ENCODE measurements at places on chromosomes 3 and 15.

GRCh38 chr15:33926260-33926659 lies 42.0 kb upstream of the CHRM5 start:
- DNase-seq = no peak

GRCh38 chr3:13300546-13301285 lies 119.4 kb downstream of the NUP210 start:
- DNase-seq = no peak

DNA sequence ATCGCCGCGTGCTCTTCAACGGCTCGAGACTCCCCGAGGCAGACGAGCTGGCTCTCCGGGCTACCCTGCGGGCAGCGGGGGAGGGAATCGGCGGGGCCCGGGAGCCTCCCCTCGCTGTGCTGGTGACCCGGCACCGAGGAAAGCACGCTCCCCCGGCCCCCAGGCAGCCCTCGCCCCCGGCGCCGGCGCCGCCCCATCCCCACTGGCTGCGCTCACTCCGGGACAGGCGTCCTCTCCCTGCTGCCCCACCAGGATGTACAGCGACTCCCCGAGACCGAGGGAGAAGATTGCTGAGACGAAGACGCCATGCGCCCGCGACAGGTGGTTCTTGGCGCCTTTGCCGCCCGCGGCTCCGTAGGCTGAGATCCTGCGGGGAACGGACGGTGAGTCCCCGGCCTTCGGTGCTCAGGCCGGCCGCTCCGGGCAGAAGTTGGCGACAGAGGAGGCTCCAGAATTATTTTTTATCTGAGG lies 1.7 kb downstream of the LTK start:
- no peak for DNase-seq

DNA sequence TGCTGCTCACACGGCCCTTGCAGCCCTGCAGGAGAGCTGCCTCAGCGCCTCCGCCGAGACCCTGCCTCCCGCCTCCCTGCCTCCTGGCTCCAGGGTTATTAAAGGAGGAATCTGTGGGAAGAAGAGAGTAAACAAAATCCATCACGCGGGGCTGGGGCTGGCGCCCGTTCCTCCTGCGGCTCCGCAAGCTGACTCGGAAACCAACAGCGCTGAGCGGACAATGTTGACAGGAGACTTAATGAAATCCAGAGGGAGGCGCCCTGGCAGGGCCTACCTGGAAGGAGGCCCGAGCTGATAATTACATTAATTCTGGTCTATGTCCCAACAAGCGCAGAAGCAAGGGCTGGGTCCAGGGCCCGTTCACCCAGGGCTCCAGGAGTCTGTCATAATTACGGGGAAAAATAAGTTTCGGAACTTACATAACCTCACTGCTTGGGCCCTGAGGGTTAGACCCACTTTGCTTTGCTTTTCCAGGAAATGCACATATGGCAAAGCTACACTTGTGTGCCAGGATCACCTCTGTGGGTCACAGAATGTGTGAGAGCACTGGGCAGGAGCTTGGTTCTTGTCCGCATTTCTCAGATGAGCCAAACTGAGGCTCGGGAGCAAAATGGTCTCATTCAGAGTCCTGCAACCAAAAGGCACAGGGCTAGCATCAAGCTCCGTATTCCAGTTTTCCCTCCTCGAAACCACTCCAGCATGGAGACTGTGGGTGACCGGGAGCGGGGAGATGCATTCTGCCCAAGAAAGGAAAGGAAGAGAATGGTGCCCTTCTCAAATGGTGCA lies 43.8 kb upstream of the SLC6A6 start:
- no peak for DNase-seq

DNA sequence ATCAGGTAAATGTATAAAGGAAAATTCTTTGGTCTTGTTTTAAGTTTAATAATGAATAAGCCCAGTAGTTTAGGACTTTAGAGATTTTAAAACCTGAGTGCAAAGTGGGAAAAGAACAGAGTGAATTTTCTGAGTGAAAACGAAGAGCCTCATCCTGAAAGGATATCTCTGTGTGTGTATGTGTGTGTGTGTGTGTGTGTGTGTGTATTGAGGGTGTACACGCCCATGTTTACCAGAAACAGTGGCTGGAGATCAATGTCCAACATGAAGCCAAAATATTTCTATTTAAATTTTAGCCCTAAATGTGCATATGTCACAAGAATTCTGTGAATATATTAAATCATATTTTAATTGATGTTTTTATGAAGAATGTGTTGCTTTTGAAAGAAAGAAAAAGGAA lies 549.9 kb downstream of the CADM2 start:
- no peak for DNase-seq

- no peak for DNase-seq
Measured at GRCh38 chr3:174495928-174496327, 363.2 kb upstream of the NAALADL2 start.

DNA sequence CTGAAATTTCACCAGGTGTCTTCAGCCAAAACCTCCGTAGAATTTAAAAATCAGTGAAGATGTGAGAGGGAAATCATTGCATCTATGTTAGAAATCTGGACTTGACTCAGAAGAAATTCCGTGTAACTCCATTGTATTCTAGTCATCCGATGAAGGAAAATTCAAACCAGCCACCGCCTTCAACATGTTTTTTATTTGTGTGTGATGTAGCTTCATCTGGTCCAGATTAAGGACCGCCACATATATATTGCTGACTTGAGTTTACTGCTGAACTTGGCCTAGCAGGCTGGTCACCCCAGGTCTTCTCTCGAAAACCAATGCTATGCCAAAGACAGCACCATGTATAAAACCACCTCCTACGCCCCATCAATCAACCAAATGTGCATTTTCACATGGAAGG lies 120.9 kb downstream of the FOXP1 start:
- no peak for DNase-seq

- DNase-seq = no peak
Measured at GRCh38 chr3:125098611-125099291, 43.0 kb upstream of the HEG1 start.

DNA sequence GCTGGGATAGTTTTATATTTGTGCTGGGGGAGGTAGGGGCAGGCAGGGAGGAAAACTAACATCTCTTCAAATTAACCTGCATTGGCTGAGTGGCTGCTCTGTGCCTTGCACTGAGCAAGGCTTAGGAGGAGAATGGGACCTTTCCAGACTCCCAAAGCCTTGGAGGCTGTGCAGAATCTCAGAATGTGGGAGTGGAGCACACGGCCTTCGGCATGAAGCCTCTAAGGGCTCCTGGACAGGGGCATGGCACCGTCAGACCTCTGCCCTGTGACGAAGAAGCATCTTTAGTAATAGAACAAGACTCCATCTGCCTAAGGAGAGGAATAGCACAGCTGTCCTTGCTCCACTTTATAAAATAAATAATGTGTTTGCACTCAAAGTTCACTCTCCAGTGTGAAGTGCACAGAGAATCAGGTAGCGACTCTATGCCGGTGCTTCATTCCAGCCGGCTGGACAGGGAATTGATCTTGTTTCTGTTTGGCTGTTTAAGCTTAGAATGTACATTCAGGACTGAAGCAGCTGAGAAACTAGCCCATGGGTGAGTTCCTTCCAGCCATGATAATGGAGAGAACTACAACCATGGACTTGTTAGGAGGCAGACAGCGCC lies 228.5 kb upstream of the ADAMTS9 start:
- DNase-seq = no peak

DNA sequence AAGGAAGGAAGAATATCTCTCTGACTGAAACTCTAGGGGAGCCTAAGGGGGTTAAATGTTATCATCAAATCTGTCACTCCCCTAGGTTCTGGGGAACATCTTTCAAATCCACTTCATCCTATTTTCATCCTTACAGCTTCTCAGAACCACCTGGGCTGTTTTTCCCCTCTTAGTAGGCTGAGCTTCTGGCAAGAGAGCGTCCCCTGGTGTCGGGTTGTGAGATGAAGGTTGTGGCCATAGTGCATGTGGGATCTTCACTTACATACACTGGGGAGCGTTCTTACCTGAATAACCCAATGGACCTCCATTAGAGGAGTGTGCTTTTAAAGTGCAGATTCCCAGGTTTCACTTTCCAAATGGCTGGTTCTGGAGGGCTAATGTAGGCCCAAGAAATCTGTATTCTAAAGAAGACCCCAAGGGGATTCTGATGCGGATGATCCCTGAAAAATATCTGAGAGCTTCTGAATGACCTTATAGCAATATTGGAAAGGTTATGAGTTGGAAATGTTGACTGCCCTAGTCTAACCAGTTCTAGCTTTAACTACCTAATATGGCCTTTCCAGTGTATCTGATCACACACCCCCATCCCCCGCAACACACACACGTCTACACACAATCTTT lies 663.7 kb downstream of the AGBL1 start:
- DNase-seq = peak; percentile 6

- no peak for DNase-seq
Measured at GRCh38 chr3:142853270-142854168, 35.4 kb downstream of the PCOLCE2 start.

DNA sequence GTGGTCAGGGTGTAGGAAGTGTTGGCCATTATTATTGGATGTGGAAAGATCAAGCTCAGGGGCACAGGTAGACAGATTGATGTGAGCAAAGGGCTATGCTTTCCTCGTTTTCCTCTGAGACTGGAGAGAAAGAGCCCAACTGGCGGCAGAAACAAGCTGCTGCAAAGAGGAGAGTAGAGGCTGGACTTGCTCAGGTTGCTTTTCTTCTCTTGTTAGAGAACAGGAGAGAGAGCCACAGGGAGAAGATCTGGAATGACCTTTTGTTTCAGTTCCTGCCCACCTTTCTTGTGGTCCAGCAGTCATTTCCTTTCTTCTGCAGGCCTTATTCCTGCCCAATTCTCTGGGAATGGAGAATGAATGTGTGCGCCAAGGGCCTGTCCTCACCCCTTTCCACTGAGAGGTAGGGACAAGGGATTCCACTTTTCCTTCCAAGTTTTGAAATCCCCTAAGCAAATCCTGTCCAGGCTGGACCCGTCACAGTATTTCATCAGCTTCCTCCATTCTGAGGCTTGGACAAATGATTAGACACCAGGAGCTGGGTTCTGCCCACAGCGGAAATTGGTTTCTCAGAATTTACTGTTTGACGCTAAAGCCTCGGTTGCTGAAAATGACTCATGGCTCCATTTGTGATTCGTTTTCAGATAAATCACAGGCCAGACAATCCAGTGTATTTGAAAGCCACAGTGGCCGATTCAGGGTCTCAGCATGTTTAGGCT lies 16.1 kb downstream of the ZNF80 start:
- DNase-seq = peak; percentile 29

DNA sequence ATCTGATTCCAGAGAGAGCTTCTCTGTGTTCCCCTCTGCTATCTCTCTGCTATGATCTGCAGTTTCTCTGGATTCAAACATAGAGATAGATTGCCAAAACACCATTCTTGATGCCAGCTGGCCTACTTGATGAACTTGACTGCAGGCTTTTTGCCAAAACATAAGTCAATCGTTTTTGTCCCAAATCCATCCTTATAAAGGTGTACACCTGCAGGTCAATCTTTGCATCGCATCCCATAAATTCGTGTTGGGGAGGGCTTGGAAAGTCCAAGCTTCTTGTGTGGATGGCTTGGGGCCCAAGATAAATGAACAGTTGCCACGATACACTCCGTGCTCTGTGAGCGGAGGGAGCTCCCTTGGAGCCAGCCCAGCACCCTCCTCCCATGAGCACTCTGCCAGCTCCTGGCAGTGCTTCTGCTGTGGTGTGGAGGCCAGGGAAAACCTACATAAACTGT lies 2.7 kb downstream of the CERS3 start:
- no peak for DNase-seq

- DNase-seq = peak; percentile 9
Measured at GRCh38 chr15:44584162-44584749, 47.3 kb downstream of the EIF3J start.

DNA sequence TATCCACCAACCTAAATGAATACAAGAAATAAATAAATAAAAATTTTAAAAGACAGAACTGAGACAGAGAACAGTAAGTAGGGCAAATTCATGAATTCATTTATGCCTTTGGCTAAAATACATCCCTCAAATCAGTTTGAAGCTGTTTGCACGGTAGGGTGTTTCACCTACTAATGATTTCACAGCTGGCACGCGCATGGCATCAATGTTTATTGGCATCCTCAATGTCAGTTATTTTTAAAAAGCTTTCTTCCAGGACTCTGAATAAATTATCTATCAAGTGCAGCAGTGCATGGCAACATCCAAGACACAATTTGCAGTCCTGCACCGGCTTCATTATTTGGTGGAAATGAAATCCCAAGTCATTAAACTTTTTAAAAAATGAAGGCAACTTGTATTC lies 985.2 kb upstream of the ROBO1 start:
- no peak for DNase-seq

DNA sequence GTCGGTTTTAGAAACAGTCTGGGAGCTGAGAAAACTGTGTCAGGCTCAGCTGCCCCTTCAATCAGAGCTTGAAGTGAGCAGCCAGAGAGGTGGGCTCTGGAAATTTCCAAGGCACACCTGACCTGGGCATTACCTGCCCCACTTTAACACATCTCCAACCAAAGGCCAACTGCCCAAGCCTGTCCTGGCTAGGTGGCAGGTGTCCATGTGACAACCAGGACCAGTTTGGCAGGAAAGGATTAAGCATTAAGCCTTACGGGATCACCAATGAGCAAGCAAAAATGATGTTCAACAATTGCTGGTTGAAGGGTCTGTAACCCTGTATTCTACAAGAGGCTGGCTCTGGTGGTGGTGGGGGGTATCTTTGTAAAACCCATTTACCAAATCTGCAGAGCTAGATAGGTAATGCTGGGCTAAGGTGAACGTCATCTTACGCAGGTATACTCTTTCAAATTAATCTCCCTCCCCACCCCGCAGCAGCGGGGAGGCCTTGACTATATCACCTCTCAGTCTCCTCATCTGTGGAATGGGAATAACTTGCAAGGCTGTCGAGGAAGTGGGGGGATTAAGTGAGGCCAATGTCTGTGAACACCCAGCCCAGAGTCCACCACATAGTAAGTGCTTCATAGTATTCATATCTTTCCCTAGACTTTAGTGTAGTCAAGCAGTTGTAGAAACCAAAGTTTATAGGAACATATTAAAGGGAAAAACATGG lies 183.2 kb downstream of the MEGF11 start:
- DNase-seq = no peak

GRCh38 chr15:101536166-101536874 lies 46.8 kb upstream of the PCSK6 start:
- no peak for DNase-seq

- no peak for DNase-seq
Measured at GRCh38 chr3:110562621-110563020, 509.0 kb upstream of the NECTIN3 start.

GRCh38 chr15:78709263-78709882 lies 68.4 kb upstream of the CHRNB4 start:
- peak; percentile 29 for DNase-seq

GRCh38 chr15:101189409-101190091 lies 62.3 kb downstream of the CHSY1 start:
- DNase-seq = no peak

- DNase-seq = no peak
Measured at GRCh38 chr3:21508246-21508645, 242.8 kb downstream of the ZNF385D start.

DNA sequence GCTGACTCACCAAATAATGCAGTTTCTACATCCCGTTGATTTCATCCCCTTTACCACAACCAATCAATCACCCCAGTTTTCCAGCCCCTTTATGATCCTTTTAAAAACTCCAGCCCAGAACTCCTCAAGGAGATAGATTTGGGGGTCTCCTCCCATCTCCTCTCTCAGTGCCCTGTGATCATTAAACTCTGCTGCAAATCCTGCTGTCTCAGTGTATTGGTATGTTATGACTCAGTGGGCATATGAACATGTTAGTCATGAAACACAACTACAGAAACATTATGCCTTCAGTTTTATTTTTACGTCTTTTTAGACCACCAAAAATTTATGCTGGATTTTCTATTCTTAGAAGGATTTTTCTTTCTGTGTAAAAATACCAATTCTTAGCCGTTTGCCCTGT lies 213.7 kb downstream of the DIPK2A start:
- DNase-seq = no peak

- DNase-seq = no peak
Measured at GRCh38 chr3:3286014-3286413, 106.5 kb upstream of the CRBN start.
